ENCODE measurements at places on chromosomes 3 and 15. TPM values are rescaled to one million over a fixed set of nuclear protein-coding genes. Genes with fewer than 3 reads are reported as not detected.

DNA sequence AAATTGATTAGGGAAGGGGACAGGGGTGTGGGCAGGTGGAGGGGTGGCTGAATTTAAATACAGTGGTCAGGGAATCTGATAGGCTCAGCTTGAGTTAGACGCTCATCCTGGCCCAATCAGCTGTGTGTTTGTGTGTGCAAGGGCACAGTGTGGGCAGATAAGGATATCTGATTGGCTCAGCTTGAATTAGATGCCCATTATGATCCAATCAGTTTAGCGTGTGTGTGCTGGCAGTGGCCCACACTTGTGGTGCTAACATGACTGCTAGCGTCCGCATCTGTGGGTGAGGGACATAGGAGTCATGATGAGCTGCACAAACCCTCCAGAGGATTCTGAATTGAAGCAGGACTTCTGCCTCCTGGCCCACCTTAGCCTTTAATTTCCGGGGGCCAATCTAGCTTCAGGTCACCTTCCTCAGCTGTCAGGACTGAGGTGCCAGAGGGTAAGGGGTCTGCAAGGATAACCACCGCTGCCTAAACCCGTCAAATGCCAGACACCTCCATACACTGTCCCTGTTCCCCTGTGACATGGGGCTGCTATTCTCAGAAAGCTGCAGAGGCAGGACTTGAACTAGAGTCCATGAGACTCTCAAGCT is 97.3 kb downstream of the CORO2B start:
- DNase-seq: no peak

DNA sequence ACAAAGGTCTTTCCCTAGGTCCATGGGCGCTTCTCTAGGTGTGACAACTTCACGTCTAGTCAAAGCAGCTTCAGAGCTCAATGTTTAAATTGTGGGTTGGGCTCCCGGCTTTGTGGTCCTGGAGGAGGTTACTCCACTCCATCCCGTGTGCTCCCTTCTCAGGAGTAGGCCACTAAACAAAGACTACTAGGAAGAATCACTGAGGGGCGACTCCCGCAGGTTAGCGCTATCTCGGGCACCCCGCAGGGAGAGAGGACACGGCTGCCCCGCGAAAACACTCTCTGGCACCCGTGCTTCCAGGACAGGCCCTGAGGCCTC is 500 bp downstream of the PARP6 start:
- DNase-seq: no peak

GHSR gene
- not detected for polyA plus RNA-seq

GRCh38 chr3:123712077-123712860 is 127.4 kb upstream of the HACD2 start:
- no peak for DNase-seq

- no peak for DNase-seq
These were observed 683.0 kb downstream of the TBL1XR1 start for GRCh38 chr3:176514297-176514696.

DNA sequence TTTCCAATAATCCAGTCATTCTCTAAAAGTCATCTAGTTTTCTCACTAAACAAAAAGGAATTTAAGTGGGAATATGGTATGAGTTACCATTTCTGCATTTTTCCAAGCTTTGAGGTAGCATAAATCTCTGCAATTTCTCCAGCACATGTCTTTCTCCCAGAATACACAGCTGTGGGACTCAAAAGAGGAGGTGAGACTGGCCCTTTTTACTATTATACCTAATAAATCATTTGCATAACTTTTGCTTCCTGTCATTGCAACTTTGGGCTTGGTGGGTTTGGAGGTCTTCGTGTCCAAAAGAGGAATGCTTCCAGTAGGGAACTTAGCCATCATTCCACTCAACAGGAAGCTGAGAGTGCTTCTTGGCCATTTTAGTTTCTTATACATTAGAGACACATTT is 94.8 kb downstream of the FMN1 start:
- DNase-seq: no peak

IQCF6 gene
- not detected for polyA plus RNA-seq

- no peak for DNase-seq
These were observed 4.2 kb upstream of the DAPK2 start for GRCh38 chr15:64050281-64051092.

CCRL2 gene
- 1.0 TPM for polyA plus RNA-seq

- DNase-seq: no peak
These were observed 141.7 kb downstream of the FBLN2 start for GRCh38 chr3:13690636-13691035.

DNA sequence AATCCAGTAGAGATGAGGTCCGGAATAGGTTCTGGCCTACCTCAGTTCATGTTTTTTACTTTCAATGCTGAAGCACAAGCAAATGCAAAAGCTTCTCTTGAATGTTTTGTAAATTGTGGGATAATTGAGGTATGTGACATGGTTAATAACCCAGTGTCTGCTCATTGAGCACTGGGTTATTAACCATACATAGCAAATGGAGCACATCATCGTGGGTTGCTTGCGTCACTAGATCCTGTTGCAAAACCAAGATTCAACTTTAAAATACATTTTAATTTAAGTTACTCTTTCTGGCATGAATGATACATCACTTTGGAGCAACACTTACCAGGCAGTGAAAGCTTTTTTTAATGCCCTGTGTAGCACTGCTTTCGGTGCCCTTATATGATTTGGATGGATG is 165.6 kb downstream of the IGF1R start:
- no peak for DNase-seq

- no peak for DNase-seq
These were observed 54.1 kb downstream of the TMEM44 start for GRCh38 chr3:194579091-194579606.
